ENCODE measurements at places on chromosomes 3 and 15.

DNA sequence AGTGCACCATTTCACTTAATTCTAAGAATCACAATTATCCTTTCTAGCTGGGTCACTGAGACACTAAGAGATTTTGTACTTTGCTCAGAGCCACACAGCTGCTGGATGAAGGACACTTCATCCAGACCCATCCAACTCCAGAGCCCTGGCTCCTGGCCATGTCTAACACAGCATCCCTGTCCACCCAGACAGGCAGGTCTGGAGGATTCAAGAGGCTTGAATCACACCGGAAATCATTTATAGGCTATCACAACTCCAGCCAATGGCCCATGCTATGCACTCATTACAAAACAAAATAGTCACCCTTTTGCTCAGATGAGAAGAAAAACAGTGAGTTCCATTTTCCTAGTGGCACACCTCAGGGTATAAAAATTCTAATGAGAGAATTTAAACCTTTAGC lies 198.2 kb upstream of the LMCD1 start:
- DNase-seq, result no peak

DNA sequence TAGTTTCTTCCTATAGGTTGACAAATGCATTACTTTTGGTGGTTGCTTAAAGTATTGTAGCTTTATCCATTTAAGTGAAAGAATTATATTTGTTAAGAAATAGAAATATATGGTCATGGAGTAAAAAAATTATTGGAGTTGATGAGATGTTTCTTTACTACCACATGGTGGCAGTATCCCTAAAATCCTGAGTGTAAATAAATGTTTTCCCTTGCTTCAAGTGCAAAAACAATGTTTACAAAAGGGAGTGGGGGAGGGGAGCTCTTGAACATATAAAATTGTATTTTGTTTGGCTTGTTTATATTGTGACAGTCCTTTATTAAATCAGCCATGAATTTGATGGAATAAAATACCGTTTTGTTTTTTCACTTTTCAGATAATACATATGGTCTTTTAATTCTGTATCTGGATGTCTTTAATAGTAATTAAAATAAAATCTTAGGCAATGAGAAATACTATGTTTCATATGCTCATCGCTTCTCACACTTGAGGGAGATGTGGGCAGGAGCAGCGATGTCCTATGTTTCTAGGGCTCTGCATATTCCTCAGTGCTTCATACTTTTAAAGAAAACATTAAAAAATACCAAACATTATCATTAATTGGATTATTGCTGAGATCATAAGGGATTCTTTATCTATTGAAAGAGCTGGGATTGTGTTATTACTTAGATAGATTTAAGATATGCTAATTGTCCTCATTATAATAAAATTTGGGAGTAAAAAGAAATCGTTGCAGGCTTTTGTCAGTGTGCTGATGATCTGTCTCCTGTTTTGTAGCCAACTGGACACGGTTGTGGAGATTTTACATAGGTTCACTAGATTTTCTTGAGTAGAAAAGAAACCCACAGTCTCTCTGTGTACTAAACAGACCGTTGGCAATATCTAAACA lies 349.7 kb downstream of the TUSC7 start:
- DNase-seq, result no peak

GRCh38 chr3:189573004-189573403 lies 58.2 kb upstream of the TP63 start:
- DNase-seq, result no peak

GRCh38 chr3:112476346-112476745 lies 22.9 kb downstream of the BTLA start:
- no peak for DNase-seq

DNA sequence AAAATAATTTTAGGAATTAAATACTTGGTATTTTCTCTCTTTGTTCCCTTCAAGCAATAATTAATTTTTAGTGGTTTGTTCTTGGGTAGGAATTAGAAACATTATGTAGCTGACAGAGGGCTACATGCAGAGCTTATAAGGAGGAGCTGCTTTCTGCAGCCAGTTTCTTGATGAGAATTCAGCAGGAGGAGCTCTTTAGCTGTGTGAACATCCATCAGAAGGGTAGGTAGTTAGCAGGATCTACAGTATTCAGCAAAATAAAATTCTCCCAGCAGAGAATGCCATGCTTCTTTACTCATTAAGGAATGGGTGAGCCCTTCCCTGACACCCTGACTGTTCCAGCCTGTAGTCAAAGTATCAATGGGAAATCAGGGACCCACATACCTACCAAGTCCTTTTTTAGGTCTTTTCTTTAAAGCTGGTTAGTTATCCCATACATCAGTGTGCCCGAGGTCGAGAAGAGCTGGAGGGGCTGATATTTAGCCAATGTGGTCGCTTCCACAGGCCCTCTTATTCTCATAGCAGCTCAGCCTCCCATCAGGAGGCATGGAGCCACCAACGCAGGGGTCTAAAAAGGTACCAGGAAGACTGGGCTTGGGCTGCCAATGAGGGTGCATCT lies 54.0 kb downstream of the KCNAB1 start:
- DNase-seq, result no peak

DNA sequence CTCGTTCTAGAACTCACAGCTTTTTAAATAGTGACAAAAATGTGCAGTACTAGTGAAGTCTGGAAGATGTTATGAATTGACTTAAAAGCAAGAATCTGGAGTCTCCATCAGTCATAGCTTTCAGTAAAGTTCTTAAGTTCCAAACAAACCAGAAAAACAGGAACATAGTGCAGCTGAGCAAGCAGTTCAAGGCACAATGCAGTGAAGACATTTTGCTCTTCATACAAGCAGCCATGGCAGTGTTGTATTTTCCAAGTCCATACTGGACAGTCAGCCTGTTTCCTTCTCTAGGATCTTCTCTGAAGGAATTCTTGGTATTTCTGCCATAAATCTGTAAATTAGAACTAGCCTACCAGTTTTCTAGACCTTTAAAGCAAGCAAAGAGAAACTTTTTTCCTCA lies 90.5 kb downstream of the LRRC28 start:
- no peak for DNase-seq

DNA sequence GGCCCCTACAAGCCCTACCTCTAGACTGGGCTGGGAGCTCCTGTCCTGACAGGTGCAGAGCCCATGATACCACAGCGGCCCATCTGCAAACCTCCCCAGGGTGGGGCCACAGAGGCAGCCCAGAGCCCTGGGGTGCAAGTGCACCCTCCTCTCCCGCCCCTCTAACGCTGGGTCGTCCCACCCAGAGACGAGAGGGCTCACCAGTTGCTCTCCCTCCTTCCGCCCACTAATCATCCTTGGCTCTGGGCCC lies 742 bp downstream of the TNK2 start:
- no peak for DNase-seq

GRCh38 chr3:138950006-138950644 lies 3.1 kb downstream of the FOXL2NB start:
- DNase-seq, result no peak

- DNase-seq, result no peak
These were observed 4.2 kb upstream of the TMEM41A start for GRCh38 chr3:185502987-185503386.

GRCh38 chr3:9346141-9346540 lies 16.7 kb upstream of the THUMPD3 start:
- no peak for DNase-seq

DNA sequence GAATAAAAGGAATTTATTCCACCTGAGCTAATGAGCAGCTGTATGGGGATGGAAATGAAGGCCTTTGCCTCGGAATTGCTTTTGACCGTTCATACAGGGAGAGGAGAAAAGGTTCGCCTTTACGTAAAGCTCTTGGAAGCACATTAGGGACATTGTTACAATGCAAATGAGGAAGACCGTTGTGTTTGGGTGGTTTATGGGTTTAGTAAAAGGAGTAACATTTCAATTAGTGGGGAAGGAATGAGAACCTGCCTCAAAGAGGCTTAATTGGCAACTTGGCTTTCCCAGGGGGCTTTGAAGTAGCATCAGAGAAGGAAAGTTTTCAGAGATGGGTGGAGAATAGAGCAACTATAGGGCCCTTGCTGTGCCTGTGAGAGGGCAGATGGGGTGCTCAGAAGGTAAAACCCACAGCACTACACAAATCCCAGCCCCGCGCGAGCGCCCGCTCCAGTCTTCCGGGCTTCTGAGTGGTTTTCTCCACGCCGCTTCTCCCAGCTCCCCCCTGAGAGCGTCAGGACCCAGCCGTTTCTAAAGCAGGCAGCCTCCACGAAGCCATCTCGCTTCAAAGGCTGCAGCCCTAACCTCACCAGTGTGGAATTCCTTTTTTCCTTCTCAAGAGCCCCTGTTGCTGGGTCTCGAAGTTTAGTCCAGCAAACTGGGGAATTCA lies 192.0 kb upstream of the HES1 start:
- no peak for DNase-seq

DNA sequence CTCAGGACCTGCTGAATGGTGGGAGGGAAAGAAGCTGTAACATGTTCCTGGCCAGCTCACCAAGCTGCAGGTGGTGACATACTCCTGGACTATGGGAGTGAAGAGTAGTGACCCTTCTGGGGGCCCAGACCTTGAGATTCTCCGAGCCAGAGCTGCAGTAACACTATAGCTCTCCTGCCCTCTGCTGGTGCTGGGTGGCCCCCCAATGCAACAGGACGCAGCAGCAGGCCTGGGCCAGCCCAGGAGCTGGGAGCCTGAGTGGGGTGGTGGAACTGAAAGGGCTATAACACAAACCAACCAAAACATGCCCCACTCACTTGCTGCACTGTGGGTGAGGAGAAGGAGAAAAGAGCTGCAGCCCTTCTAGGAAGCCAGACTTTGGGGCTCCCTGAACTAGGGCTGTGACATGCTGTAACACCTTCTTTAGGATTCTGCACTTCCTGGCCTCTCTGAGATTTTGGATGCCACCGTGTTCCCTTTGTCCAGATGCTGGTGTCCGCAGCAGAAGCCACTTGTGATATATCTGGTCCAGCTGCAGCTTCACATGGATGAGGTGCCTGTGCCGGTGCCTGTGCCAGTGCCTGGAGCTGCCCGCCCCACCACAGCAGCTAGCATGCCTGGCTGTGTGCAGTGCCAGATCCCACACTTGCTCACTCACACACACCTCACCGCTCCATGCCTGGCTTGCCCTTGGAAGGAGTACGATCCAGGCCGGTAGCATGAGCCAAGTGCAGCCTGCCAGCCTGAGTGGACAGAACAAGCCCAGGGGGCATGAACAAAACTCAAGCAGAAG lies 636.8 kb upstream of the KCNMB2 start:
- no peak for DNase-seq

GRCh38 chr3:195550723-195551122 lies 7.6 kb upstream of the PPP1R2 start:
- DNase-seq, result no peak

DNA sequence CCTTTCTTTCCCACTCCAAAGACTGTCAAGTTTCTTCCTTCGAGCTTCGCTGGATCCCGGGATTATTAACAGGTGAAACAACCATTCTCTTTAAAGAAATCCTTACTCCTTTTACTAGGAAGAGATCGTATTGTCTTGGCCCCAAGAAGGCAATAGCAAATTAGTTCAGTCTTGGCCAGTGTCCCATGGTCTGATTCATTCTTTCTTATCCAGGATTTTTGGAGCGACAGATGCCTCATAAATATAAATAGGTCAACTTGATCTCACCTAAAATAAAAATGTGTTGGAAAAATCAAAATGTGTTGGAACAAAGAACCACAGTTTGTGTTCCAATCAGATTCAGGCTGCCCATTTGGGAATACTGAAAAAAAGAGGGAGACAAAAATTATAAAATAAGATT lies 140.1 kb upstream of the TMEM108 start:
- no peak for DNase-seq

- DNase-seq, result no peak
These were observed 111.0 kb downstream of the NSUN3 start for GRCh38 chr3:94173673-94174434.

- no peak for DNase-seq
These were observed 53.5 kb upstream of the SPATA12 start for GRCh38 chr3:57006949-57007419.

DNA sequence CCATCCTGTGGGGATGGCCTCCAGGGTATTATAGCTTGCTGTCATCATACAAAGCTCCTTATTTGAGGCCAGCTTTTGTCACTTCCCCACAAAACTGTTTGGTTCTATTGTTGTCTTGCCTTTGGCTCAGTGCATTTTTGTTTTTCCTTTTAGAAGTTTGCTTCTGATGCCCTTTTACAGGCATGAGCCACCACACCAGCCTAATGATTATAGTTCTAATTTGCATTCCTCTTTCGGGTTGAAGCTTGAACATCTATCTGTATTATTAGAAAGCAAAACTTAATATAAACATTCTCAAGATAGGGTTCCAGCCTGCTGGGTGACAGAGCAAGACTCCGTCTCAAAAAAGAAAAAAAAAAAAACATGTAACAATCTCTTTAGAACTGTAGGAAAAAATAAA lies 39.8 kb downstream of the SMARCC1 start:
- no peak for DNase-seq

- DNase-seq, result no peak
These were observed 54.1 kb downstream of the TMEM44 start for GRCh38 chr3:194579091-194579606.

- DNase-seq, result no peak
These were observed 12.5 kb downstream of the FLNB start for GRCh38 chr3:58020783-58021071.

GRCh38 chr3:46849045-46849631 lies 14.1 kb downstream of the MYL3 start:
- no peak for DNase-seq

- DNase-seq, result no peak
These were observed 32.4 kb downstream of the ADAMTS17 start for GRCh38 chr15:100309109-100310040.

- no peak for DNase-seq
These were observed 335.8 kb upstream of the GOLIM4 start for GRCh38 chr3:168431491-168431890.

DNA sequence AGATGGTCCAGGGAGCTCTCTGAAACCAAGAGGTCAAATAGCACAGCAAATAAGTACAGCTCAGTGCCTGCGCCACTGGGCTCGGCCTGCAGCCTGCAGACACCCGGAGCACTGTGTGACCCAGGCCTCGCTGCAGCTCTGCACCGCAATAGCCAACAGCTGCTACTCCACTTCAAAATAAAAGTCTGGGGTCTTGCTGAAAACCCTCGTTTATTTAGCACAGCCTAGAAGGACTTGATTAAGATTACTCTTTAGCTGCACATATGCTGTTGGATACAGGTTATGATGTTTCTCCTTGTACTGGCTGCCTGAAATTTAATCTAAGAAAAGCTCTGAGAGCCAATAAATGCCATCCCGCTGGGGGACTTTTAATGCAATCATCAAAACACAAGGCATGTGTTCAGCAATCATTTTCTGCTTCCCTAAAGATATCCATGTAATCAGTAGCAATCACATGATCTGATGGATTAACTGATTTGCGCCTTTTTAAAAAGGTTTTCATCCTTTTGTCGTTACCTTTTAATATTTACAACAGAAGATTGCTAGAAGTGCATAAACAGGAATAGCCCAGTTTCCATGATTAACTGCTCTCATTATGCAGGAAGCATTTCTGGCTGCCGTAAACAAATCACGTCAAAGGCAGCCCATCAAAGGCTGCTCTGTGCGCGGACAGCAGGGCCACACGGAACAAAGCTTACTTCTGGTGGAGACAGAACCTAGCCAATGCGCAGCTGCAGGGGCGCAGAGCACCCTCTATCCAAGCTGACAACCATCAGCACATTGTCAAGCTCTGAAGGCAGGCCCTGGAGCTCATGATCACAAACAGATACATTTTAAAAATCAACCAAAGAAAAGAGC lies 58.8 kb downstream of the CLASP2 start:
- DNase-seq, result peak; percentile 46

GRCh38 chr3:174859756-174860155 lies 622 bp downstream of the NAALADL2 start:
- peak; percentile 92 for DNase-seq

- no peak for DNase-seq
These were observed 90.6 kb downstream of the ZNF621 start for GRCh38 chr3:40615110-40615915.
